ENCODE measurements at places on chromosomes 13 and 19.

DNA sequence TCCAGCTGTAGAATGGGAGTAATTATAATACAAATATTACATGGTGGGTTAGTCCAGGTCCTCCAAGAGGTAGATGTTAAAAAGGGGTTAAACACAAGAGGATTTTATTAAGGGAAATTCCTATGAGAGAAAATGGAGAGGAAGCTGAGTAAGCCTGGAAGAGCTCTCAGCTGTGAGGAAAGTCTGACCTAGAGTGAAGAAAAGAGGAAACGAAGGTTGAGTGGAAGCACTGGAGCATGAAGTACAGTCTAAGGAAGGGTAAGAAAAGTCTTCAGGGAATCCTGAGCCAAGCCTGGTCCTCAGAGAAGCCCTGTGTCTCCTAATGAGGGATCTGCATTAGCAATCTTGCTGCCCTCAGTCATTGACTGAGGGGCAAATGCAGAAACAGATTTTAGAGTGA is 506.2 kb downstream of the GPC5 start:
- DNase-seq: peak; percentile 10

DNA sequence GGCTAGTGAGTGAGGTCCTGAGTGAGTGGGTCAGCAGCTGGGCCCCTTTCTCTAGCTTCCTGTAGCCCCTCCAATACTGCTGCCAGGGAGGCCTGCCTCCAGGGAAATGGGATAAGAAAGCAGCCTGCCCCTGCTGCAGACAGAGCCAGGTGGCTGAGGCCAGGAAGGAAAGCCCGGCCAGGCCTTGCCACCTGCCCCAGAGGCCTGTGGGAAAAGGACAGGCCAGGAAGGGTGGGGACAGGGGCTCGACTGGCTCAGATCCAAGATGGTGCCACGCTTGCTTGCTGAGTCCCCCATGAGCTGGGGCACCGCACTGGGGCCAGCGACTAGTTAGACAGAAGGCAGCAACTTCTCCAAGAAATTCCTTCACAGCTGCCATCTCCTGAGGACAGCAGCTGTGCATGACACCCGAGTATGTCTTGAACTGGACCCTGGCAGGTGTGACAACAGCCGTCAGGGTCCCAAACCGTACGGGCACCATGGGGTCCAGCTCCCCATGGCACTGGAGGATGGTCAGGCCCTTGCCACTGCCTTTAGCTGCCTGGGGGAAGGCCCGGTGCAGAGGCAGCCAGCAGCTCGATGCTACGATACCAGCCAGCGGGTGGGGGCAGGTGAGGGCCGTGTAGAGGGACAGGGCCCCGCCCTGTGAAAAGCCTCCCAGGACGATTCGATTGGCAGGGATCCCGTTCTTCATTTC is 5.1 kb upstream of the PRR36 start:
- no peak for DNase-seq

DNA sequence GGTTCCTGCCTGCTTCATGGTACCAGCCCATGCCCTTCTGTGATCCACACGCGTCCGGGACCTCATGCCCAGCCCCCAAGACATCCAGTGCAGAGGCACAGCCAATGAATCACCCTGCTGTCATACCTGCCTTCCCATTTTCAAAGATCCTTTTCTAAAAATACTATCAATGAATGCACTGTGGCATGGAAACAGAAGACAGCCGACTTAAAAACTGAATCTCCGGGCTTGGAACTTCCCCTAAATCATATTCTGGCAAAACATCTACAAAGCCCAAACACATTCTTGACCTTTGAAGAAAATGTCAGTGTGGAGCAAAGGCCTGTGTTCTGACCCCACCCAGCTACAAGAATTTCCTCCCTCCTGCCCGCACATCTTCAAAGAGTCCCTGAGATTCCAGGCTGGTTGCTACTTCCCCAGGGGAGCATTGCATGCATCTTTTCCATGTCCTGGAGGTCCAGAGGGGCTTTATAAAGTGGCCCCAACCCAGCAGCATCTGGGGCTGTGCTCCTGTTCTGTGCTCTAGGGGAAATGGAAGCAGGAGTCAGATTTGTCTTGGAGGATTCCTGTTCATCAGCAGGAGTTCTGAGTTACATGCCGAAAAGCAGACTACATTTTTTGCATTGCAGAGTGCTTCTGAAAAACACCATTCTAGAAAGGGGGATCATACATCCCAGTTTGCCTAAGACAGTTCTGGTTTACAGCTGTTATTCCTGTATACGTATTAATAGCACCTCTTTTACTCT is 135.2 kb downstream of the USP12 start:
- DNase-seq: no peak

GRCh38 chr13:25701304-25701703 is 329.5 kb downstream of the ATP8A2 start:
- DNase-seq: no peak

- DNase-seq: no peak
Measured at GRCh38 chr13:20344836-20345490, 112.8 kb upstream of the GJB6 start.

GRCh38 chr19:12162513-12162881 is 399 bp upstream of the ZNF136 start:
- no peak for DNase-seq

GRCh38 chr19:8110931-8111330 is 38.5 kb downstream of the FBN3 start:
- no peak for DNase-seq

- no peak for DNase-seq
Measured at GRCh38 chr13:98299966-98300350, 122.9 kb upstream of the RNF113B start.

- no peak for DNase-seq
Measured at GRCh38 chr19:42352301-42353259, 27.1 kb downstream of the MEGF8 start.

GRCh38 chr13:43905435-43906031 is 25.8 kb downstream of the LACC1 start:
- no peak for DNase-seq

DNA sequence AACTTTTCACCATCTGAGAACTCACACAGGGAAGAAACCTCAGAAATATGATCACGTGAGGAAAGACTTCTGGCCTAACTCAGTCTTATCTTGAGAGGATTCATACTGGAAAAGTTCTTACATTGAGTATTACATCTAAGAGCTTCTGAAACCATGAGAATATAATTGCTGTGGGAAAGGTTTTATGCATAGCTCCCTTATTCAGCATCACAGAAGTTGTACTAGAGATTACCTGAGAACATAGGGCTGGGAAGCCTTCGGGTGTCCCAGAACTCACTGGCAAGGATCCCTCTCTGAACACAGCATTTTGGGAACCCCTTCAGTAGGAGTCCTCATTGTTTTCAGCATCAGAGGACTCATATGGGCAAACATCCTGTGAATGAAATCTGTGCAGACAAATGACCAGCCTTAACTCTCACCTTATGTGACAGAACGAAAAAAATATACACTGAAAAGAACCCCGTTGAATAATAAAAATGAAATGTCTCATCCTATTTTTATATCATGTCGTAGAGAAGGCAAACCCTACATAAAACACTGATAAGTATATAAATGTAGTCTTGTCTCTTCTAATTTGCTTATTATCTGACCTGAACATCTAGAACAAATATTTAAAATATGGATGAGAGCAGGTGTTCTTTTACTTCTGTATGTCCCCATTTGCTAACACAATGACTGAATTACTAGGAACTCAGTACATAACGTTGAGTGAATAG is 14.2 kb downstream of the ZNF274 start:
- DNase-seq: no peak

DNA sequence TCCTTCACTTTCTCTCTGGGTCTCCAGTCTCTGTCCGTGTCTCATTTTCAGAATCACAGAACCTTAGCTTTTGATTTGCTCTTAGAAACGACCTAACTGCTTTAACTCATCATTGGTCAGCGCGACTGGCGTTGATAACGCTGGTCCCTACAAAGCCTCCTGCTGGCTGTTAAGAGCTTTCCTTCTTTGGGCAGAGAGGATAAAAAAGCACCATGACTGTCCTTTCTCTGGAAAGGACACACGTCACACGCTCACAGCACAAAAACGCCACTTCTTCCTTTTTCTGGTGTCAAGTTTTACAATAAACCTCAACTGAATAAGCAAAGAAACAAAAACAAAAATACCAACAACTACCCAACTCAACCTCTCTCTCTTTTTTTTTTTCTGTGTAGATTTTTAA is 1.7 kb upstream of the KLK12 start:
- DNase-seq: no peak
